Activated CD4-positive, alpha-beta T cell treated with anti-CD3 and anti-CD28 coated beads, Interleukin-2, amount 50 U/mL, for 48 hours (primary cell): ENCODE measurements at places on chromosomes 5 and 9.

DNA sequence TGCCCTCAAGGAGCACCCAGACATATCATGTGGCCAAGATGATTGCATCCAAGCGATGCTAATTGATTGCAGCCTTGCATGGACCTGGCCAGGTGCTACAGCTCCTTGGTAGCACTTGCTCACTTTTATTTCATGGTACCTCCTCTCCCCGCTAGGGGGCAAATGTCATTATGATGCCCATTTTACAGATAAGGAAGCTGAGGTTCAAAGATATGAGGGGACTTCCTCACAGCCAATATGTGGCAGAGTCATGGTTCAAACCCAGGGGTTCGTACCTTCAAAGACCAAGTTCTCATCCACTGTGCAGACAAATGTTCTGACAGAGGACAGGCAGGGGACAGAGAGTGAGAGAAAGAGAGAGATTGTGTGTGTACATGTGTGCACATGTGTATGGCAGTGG is 21.9 kb upstream of the KCNMB1 start:
- DNase-seq = peak; percentile 21

GRCh38 chr5:74556006-74556405 is 84.5 kb downstream of the ENC1 start:
- DNase-seq = no peak

GRCh38 chr5:79582186-79582585 is 30.1 kb upstream of the TENT2 start:
- no peak for DNase-seq

DNA sequence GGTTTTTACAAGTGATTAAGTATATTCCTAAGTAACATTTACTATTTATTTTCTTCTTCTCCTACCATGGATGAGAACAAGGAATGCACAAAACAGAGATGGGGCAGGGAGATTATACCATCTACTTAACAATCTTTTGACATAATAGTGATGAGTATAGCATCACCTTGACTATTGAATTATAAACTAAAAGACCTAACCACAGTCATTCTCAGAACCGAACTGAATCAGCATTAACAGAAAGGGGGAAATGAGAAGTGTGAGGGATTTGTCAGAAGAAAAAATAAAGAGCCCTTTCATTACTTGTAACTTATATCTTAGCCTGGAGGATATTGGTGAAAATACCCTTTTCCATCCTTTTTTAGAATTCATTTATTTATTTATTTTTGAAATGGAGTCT is 21.9 kb downstream of the OR2Y1 start:
- no peak for DNase-seq

GRCh38 chr9:123821619-123822018 is 108.3 kb downstream of the DENND1A start:
- DNase-seq = no peak

- no peak for DNase-seq
Observed at GRCh38 chr5:159849437-159850083, 66.7 kb upstream of the ADRA1B start.

- no peak for DNase-seq
Observed at GRCh38 chr9:93595861-93596365, 19.5 kb downstream of the PHF2 start.

DNA sequence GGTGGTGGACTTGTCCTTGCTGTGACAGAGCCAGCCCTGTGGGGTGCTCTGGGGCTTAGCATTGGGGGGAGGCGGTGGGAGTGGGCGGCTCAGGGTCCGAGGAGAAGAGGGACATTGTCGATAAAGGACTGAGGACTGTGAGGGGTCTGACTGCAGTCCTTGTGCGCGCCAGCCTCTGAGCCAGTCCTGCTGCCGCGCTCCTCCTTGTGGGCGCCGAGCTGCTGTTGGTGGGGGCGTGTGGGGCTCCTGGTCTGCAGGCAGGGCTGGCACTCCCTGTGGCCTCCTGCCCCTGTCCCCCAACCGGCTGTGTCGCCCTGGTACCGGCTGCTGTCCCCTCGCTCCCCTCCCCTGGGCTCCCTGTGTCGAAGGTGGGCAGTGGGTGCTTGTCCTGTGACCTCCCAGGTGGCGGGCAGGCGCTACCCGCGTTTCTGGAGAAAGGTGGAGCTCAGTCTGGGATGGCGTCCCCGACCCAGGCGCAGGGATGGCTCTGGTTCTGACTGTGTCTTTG is 6.9 kb downstream of the RNU6ATAC start:
- DNase-seq = no peak

DNA sequence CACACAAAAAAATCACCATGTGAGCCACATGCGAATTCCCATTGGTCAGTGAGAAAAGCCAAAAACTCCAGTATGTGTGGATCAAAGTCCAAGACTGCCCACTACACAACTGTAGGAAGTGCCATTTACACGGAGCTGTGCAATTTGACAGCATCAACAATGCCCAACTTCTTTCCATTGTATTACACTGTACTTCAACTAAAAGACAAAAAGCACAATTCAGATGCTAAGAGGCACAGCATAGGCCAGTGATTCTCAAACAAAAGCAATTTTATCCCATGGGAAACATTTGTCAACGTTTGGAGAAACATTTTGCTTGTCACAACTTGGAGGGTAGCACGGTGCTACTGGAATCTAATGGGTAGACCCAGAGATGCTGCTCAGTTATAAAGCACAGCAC is 39.8 kb downstream of the IARS1 start:
- DNase-seq = no peak

DNA sequence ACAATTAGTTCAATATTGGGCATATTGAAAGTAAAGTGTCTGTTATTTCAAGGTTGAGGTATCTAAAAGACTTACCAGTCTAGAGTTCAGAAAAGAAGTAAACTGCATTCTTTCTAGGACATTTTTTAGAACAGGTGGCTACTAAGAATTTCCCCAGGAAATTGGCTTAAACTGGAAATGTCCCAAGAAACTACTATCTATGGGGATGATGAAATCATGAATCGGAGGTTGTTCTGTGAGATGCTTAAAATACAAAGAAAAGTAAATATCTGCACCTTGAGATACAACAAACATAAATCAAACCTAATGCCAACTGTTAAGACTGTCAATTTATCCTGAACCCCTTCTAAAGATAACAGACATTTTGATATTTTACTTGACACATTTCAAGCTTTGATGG is 226.5 kb upstream of the NREP start:
- no peak for DNase-seq

DNA sequence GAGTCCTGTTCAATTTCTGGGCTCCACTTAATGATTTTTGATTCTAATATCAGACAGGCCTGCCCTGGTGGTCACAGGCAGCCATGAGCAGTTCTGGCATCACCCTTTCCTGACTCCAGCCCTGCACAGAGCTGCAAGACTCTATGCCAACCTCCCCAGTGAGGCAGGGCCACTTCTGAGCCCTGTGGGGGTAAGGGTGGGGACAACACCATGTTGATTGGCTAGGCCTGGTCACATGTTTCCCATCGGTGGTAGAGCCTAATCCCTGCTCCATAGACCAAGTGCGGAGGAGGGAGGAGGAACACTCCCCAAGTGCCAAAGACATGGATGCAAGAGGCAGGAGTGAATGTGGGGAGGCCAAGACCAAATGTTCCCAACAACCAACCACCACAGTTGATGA is 134.6 kb downstream of the PHF2 start:
- DNase-seq = no peak

GRCh38 chr5:158265931-158266700 is 407.2 kb upstream of the CLINT1 start:
- DNase-seq = no peak

DNA sequence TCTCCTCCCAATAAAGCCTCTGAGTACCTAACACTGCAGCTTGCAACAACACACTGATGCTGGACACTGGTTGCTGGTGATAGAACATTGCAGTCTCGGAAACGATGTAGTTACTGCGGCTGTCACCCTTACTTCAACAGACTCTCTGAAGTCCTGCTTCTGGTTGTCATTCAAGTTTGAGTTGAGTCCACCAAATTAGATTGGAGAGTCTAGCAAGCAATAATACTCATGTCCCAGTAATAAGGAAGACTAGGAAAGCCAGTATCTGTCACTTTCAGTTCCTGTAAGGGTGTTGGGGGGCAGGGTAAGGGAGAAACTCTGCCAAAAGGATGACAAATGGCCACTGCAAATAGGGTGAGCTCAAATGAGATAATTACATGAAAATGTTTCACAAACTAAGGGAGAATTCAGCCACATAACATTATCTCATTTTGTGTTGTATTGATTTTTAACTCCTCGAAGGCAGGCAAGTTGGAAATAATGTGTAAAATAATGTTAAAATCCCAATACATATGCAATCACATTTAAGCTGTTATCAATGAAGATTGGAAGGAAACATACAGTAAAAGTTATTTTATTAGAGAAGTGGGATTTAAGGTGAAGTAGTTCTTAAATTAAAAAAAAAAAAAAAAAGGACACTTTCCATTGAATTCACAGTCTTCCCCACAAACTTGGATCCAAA is 849 bp upstream of the IFT74 start:
- DNase-seq = no peak

- no peak for DNase-seq
Observed at GRCh38 chr5:44332285-44332971, 56.8 kb downstream of the FGF10 start.

DNA sequence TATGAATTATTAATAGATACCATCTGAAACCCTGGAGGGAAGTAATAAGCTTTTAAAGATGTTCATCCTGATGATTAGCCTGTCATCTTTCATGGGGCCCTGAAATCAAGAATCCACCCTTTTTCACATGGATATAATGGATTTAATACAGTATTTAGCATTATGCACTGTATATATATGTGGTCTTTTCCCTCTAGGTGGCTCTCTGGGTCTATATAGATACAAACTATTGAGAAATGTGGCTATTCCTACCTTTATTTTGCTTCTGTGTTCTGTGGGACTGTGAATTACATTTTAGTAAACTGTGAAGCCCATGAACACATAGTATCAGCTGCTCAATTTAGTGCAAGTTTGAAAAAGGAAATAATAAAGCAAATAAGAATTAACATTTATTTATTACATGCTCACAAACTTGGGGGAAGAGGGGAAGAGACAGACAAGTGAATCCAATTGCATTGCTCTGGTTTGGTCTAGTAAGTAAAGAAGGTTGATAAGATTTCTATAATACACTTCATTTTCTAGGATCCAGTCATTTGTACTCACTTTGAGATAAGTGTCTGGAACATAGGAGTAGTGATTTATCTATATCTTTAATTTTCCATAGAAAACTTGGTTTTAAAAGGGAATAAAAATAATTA is 112.2 kb downstream of the SCAMP1 start:
- no peak for DNase-seq

DNA sequence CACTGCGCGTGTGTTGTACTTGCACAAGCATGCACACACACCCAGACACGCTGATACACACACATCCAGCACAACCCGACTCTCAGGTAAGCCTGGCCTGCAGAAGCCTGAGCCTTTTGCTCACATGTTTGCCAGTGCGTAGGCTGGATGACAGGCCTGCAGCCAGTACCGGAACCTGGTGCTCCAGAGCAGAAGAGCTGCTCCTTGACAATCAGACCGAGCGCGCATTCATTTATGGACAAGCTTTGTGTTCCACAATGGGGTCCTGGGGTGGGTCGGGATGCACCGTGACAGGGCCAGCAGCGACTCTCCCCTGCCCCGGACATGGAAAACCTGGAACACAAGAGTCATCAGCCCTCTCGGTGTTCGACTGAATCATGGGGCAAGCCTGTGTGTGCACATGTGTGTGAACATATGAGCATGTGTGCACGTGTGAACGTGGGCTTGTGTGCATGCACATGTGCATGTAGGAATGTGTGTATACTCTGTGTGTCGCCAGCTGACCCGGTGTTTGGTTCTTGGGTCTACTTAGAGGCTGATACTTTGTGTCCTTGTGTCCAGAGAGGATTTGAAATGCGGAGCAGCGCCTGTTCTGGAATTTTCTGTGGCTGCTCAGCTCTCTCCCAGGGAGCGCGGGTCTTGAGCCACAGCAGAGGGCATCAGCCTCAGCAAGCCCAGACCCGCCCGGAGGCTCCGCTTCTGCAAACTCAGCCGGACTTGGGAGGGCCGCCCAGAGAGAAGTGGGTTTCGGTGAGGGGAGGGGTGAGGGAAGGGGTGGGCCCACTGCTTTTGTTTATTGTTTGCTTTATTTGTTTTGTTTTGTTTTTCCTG is 32.2 kb downstream of the IRX4 start:
- DNase-seq = no peak

- DNase-seq = no peak
Observed at GRCh38 chr9:129403779-129404620, 216.9 kb downstream of the C9orf50 start.

GRCh38 chr9:136153381-136154065 is 34.8 kb upstream of the TMEM250 start:
- no peak for DNase-seq
